ENCODE measurements at places on chromosomes 4 and X.
A peak's percentile ranks its signal among the peaks of the same experiment; 100 is the strongest.

- peak; percentile 35 for DNase-seq
Measured at GRCh38 chrX:136754651-136755050, 26.1 kb downstream of the ARHGEF6 start.

DNA sequence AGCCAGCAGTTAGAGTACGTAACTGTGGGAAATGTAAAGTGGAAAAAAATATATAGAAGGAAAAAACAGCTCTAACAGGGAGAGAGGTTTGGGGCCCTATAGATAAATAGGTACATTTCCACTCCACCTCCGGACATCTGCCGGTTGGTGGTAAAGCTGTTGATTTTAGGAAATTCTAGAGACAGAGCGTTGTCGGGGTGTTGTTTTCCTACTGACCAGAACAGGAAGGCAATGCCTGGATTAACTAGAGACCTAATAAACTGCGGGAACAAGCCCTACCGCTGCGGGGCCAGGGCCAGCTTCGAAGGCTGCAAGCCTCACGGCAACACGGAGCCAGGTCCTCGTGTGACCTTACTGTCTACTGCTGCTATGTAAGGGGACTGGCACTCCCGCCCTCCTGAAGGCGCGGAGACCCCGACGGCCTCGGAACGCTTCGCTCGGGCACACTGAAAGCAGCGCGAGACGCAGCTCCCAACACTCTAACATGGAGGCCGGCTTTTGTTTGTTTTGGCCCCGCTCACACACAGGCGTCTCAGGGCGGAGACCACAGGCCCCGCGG lies 702 bp upstream of the CDKN2AIP start:
- peak; percentile 37 for DNase-seq

- no peak for DNase-seq
Measured at GRCh38 chrX:13164611-13165010, 120.2 kb upstream of the FAM9C start.

- peak; percentile 52 for DNase-seq
Measured at GRCh38 chr4:47705326-47705981, 132.4 kb downstream of the CORIN start.

DNA sequence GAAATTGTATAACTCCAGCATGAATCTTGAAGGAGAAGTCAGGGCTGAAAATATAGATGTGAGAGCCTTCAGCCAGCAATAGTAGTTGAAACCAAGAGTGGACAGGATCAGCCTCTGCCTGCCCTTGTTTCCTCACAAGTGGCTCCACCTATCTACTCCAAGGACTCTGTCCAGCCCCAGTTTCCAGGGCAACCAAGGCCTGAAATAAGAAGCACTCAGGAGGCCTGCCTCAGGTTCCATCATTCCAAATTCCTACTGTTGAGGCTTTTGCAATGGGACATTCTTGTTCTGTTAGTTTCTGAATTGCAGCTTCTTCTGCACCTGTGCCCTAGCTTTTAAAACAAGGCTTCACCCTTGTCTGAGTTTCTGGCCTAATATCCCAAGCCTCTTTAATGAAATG lies 41.6 kb downstream of the TRPC5OS start:
- DNase-seq: no peak

DNA sequence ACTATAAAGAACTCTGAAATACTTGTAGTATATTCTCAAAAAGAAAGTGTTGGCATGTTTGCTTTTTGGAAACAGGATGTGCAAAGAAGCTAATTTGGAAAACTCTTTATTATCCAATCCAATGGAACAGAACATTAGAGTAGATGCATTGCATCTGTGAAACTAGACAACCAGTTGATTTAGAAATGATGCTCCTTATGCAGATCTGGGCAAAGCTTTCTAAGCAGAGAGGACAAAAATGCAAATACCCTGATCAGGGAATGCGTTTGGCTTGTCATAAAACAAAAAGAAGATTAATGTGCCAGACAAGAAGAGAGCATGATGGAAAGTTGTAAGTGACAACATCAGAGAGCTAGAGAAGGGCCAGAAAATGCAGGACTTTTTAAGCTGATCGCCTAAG lies 142.3 kb downstream of the RCHY1 start:
- DNase-seq: no peak

DNA sequence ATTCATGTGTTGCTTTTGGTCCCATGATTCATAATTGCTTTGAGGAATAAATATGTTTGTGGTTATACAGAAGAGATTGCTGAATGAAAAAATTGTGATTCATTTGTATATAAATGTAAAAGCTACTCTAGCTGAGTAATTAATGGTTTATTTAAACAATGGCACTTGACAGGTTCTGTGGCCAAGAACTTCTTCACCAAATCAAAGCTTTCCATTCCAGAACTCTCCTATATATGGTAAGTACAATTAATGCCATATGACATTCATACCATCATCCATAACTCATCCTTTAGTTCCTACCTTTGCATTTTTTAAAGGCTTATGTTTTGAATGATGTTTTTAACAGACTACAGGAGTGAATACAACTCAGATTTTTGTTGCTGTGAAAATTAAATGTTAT lies 105.8 kb downstream of the REPS2 start:
- DNase-seq: no peak

DNA sequence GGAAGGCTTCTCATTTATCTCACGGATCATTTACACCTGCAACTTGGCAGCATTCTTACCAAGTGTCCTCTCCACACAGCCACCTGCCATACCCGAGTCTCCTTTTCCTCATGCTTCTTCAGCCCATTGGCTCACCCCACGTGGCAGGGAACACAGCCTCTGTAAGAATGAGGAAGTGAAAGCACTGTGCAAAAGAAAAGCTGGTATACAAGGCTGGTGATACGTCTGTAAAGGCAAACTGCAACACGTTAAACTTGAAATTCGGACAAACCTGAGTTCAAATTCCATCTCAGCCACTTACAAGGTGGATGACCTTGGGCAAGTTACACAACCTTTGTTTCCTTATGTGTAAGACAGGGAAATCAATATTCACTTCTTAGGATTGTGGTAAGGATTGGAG lies 164.0 kb upstream of the RASGEF1B start:
- peak; percentile 23 for DNase-seq

DNA sequence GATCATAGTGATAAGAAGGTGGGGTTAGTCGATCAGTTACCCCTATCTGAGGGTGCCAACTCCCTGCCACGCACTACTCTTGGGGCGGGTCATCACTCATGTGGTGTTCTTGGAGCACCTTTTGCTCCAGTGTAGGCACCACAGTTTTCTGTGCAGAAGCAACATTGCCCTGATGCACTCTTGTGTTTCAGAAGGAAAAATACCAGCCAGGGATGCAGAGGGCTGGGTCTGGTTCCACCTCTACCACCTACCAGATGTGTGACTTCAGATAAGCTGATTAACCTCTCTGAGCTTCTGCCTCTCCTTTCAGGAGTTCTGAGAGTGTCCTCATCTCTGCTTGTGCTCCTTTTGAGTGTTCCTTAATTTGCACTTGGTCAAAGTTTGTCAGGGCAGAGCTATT lies 29.9 kb upstream of the PROM1 start:
- no peak for DNase-seq

DNA sequence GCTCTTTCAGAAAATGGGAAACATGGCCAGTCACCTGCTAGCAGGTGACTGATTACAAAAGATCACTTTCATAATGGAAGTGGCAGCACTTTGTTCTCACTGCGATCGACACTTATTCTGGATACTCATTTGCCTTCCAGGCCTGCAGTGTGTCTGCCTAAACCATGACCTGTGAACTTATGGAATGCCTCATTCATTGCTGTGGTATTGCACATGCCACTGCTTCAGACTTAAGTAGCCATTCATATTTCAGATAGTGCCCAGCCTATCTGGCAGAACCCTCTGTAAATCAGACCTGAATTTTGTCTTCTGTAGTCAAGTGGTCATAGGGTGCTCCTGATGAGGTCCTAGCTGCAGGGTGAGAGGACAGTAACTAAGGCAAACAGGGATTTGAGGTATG lies 23.3 kb upstream of the MGST2 start:
- DNase-seq: no peak

- no peak for DNase-seq
Measured at GRCh38 chrX:38409289-38409688, 56.9 kb downstream of the OTC start.

DNA sequence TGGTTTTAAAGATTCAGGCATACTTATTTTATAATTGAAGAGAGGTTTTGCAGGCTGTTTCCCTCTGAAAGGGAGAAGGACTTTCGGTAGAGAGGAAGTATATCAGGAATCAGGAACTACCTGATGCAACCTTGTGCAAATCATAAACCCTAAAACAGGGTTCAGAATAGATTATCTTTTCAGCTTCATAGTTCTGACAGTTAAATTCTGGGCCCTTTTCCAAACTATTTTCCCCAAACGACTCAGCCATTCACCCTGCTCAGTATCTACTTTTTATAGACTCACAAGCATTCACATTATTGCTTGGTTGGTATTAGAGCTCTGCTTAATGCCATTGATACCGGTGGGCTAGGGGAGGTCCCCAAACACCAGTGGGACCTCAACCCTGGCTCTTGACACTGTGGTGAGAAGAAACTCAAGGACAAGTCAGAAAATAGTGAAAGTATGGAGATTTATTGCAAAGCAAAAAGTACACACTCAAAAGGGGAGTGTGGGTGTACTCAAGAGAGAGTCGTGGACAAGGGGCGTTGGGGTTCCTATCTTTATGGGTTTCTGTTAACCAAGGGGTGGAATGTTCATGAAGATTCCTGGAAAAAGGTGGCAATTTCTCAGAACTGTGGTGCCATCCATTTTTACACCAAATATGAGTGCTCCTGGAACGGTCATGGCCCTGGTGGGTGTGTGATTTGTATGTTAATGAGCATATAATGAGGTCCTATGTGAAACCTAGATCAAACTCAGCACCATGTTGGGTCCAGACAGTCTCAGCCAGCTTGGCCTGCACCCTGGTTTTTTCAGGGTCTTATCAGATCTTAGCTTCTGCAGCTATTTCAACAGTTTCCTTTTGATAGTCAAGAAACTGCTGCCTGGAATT lies 238.3 kb downstream of the DCLK2 start:
- DNase-seq: peak; percentile 13

DNA sequence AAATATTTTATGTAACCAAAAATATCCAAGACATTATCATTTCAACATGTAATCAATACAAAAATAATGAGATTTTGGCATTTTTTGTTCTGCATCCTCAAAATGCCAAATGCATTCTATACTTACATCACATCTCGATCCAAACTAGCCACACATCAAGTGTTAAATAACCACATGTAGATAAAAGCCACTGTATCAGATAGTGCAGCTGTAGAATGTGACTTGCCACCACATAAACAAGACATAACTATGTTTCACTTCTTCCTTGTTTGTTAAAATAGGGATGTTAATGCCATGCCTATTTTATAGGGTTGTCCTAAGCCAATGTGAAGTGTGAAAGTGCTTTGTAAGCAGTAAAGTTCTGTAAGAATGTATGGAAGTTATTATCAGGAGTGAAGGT lies 20.9 kb downstream of the INTS6L start:
- DNase-seq: no peak

DNA sequence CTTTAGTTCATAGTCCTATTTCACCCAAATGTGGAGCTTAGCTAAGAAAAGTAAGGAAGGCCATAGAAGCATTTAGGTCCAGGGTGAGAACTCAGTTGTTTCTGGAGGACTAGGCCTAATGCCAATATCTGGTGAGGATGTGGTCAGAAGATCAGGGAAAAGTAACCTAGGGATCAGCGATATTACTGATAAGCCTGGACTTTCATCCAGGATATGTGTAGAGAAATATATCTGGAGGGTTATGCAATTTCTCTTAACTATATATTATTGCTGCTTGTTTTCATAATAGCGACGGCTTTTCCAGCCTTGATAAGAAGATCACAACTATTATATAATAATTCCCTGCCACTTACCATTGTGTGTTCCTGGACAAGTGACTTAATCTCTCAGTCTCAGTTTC lies 81.1 kb downstream of the FRAS1 start:
- DNase-seq: no peak

DNA sequence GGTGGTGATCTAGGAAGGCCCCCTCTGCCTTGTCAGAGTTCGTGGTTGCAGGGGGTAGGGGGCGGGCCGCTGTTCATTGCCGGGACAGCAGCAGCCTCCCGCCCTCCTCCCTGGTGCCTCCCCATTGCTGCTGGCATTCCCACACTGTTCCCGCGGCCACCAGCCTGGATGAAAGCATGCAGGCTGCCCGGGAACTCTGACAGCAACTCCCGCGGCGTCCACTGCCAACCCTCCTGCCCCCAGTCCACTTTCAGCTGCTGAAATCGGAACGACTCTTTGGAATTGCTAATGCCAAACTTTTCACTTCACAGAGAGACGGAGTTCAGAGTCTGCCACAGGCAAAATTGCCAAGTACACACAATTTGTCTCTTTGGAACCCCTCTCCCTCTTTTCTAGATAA lies 121.9 kb downstream of the BEND2 start:
- DNase-seq: no peak

GRCh38 chr4:124188595-124188994 lies 523.9 kb downstream of the ANKRD50 start:
- DNase-seq: no peak

- no peak for DNase-seq
Measured at GRCh38 chrX:105226499-105226898, 6.0 kb upstream of the TEX13A start.

DNA sequence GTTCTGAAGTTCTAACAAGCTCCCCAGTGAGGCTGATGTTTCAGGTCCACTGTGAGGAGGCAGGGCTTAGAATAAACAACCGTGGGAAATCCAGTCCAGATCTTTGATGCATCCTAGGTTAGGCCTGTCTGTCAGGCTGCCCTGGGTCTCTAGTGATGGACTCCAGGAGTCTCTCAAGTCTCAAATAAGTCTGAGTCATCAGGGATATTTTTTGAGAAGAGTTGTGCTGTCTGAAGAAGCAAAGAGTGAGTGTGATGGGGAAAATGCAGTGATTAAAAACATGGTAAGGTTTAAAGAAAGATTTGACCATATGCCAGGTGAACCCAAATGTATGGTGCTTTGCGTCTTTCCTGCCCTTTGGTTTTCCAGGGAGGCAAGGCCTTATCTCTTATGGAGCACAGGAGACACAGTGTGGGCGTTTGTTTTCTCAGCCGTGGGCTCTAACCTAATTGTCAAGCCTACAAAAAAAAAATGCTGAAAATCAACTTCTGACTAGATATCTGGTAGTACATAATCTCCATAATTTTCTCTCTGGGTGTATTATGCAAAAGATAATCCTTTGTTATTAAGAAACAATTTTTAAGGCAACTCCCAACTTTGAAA lies 100.7 kb downstream of the PTTG2 start:
- no peak for DNase-seq

DNA sequence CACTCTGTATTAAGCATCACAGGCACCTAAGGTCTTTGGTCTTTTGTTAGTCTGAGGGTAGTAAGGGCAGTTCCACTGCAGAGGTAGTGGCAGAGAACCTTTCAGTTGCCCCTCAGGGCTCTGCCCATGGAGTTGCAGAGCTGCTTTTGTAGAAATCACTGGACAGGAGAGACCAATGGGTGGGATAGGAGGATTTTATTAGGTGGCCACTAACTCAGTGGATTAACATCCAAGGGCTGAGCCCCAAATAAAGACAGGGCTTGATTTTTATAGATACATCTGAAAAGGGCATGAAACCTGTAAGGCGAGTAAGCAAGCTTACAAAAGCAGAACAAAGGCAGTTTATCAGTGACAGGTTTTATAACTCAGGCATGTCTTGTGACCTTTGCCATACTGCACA lies 1035.4 kb downstream of the SH3BGRL start:
- no peak for DNase-seq

Data from AML-193 (cell line).